ENCODE measurements at places on chromosomes 5 and 9. TPM values are rescaled to one million over a fixed set of nuclear protein-coding genes. Genes with fewer than 3 reads are reported as not detected.

- DNase-seq, result no peak
- H3K36me3 ChIP-seq, result no peaks in the 10 kb centered on the region
- no peak overlapping the region for H3K4me3 ChIP-seq
- H3K4me1 ChIP-seq, result no peaks in the 10 kb centered on the region
Measured at GRCh38 chr9:13568405-13568804, 288.9 kb upstream of the MPDZ start.

The PKD2L2 gene
- total RNA-seq, result not detected

GRCh38 chr9:133838859-133839507 lies 100.8 kb upstream of the SARDH start:
- H3K36me3 ChIP-seq, result no peaks in the 10 kb centered on the region
- H3K4me3 ChIP-seq, result no peak overlapping the region
- no peak overlapping the region for H3K27ac ChIP-seq

- no peak for DNase-seq
- no peak overlapping the region for H3K4me3 ChIP-seq
- peaks cover 14% of the 10 kb centered on the region for H3K36me3 ChIP-seq
- H3K4me1 ChIP-seq, result no peaks in the 10 kb centered on the region
Measured at GRCh38 chr9:29217966-29218365, 1644.7 kb upstream of the C9orf72 start.

DNA sequence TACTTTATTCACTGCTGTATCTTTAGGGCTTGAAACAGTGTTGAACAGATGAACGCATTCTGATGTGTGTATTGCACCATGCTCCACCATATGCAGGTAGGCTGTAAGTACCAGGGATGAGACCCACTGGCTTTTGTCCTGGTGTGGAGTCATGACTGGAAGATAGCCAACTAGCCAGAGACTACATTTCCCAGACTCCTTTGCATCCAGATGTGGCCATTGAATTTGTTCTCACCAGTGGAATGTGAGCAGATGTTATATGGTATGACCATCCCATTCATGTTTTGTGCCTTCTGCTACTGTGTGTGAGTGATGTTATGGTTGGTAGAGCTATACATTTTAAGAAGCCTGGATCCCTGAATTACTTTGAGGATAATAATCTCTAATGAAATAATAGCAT lies 7.4 kb upstream of the FBXL7 start:
- no peak overlapping the region for H3K4me3 ChIP-seq
- H3K27me3 ChIP-seq, result no peaks in the 10 kb centered on the region
- H3K36me3 ChIP-seq, result no peaks in the 10 kb centered on the region
- no peak for DNase-seq

Measured in Calu3 (cell line).